Natural killer cell (primary cell): ENCODE measurements at places on chromosomes 16 and 17.
A peak's percentile ranks its signal among the peaks of the same experiment; 100 is the strongest.

- DNase-seq = no peak
Measured at GRCh38 chr16:85577899-85578598, 35.1 kb upstream of the GSE1 start.

DNA sequence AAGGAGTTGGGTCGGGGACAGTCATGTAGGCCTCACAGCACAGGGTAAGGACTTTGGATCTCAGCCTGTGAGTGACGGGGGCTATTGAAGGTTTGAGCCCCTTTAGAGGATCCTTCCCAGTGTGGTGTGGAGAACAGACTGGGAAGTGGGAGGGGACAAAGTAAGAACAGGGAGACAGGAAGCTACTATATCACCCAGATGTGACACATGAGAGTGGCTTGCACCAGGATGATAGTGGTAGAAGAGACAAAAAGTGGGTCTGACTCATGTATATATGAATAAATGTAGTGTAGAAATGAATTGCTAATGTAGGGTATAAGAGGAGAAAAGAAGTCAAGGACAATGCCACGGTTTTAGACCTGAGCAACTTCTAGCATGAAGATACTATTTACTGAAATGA is 4.5 kb downstream of the NUP93 start:
- no peak for DNase-seq

- DNase-seq = no peak
Measured at GRCh38 chr17:38609280-38610031, 3.7 kb upstream of the SRCIN1 start.

DNA sequence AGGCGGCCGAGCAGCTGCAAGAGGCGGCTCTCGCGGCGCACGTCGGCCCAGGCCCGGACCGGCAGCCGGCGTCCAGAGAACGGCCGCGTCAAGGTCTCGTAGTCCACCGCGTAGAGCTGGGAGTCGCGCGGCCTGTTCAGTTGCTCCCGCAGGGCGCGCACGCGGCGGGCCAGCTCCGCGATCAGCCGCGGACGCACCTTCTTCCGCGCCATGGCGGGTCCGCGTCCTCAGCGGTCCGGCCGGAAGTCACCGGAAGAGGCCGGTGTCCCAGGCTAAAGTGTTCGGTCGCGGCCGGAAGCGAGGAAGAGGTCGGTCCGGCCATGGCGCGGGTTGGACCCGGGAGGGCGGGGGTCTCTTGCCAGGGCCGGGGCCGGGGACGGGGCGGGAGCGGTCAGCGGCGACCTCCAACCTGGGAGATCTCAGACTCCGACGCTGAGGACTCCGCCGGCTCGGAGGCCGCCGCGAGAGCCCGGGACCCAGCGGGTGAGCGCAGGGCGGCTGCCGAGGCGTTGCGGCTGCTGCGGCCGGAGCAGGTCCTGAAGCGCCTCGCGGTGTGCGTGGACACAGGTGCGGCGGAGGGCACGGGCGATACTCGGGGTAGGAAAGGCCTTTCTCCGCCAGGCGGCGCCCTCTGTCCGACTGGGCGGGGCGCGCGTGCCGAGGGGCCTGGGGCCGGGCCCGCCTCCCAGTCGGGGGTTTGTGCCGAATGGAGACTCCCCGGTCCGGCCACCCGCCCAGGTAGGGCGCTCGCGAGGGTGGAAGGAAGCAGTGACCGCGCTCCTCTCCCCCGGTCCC is at the start of gene MRPS34:
MRPS34 (minus strand) TSS at position 227 of the 795 bp plus-strand sequence; CDS start at position 212, 15 bp downstream.
- DNase-seq = peak; percentile 89

GRCh38 chr16:83806036-83806435 is 1.7 kb upstream of the HSBP1 start:
- DNase-seq = no peak

GRCh38 chr17:79732804-79733691 is 2.3 kb downstream of the ENPP7 start:
- no peak for DNase-seq

- no peak for DNase-seq
Measured at GRCh38 chr17:50062293-50063243, 6.7 kb downstream of the ITGA3 start.

DNA sequence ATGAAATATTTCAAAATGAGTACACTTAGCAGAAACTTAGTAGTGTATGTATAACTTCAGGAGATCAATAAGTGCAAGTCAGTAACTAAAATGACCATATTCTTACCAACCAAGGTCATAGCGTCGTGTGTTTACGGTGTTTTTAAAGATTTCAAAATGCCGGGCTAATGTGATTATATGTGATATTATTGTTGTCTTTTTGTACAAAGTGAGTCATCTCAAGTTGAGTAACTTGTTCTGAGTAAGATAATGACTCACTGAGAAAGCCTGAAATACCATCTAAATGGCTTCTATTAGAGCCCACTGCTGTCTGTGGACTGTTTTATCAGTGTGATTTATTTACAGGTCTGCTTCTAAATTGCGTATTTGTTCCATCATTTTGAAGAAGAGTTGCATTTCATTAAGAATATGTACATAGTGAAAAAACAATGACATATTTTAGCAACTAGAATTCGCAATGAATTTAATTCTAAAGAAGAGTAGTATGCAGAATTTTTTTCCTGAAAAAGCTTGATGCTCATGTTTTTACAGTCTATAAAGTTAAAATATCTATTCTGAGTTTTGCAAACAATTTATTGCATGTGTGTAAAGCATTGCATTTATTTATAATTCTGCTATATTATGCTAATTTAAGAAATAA is 12.7 kb downstream of the KRT12 start:
- DNase-seq = no peak

DNA sequence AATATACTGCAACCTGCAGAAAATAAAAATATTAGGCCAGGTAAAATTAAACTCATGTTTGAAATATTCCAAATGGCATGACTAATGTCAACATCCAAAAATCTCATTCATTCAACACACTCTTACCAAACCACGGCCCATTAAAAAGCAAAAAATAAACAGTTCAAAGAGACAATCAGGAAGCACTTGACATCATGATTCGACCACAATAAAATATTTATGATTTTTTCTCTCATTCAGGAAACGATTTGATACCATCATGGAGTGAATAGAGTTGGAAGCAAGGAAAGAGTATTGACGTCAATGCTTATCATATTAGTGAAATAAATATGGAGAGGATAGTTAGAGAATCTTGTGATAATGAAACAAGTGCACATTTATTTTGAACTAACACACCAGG is 354.1 kb downstream of the KCNJ2 start:
- DNase-seq = no peak

DNA sequence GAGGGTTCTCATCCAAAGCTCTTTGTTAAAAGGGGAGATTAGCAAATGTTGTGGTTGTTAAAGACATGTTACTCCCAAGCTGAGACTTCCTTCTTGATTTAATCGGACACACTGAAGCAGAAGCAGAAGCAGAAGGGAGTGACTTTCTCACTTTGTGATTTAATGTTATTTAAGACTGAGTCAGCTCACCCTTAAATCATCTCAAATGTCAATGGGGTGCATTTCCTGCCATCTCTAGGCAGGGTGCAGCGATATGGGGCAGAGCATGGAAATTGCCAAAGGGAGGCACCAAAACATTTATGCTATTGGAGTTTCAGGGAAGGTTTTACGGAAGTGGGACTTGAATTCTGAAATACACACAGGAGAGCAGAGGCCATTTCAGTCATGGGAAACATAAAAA is 283.6 kb downstream of the ABCC12 start:
- no peak for DNase-seq

DNA sequence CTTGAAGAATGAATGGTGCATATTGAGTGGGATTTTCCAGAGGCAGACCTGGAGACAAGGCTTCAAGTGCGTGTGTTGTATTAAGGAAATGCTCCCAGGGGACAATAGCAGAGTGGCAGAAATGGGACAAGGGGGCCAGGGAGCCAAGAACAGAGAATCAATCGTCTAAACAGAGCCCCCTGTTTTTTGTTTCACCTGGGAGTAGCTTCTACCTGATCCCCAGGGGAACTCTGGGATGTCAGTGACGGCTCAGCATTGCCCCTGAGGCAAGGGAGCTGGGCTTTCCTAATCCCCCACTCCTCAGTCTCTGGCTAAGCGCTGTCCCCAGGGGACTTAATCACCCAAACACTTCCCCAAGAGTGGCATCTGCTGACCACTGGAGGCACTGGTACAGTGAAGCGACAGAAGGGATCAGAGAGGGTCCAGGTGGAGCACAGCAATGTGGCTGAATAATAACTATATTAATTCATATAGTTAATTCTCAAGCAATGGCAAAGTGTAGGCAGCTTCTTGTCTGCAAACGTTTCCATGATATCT is 35.7 kb upstream of the C16orf78 start:
- DNase-seq = no peak

- DNase-seq = no peak
Measured at GRCh38 chr16:54115558-54115957, 171.0 kb downstream of the IRX3 start.

DNA sequence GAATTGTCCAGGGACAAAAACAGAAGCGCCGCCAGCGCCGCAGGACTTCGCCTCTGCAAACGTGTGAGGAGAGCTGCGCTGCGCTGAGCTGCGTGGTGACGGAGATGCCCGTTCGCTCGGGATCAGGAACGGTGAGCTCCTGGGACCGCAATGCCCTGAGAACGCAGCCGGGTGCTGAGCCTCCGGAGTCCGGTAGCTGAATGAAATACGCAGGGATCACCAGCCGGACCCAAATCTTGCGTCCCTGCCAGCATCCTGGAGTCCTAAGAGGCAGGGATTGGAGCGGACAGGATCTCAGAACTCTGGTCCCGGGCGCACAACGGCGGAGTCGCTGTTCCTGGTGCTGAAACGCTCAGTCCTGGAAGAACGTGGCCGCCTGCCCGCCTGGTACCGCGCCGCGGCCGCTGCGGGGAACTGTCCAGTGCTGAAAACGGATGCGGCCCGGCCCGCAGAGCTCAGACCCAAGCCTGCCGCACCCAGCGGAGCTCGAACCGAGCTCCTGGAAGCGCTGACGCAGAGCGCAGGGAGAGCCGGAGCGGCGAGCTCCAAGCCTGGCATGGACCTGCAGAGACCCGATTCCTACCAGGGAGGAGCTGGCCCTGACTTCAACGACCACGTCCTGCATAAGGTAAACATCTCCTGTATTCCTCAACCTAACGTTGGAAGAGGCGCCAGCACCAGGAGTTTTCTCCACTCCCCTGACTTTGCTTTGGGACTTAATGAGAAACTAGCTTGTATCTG is 41.5 kb downstream of the CD300LF start:
- peak; percentile 77 for DNase-seq

DNA sequence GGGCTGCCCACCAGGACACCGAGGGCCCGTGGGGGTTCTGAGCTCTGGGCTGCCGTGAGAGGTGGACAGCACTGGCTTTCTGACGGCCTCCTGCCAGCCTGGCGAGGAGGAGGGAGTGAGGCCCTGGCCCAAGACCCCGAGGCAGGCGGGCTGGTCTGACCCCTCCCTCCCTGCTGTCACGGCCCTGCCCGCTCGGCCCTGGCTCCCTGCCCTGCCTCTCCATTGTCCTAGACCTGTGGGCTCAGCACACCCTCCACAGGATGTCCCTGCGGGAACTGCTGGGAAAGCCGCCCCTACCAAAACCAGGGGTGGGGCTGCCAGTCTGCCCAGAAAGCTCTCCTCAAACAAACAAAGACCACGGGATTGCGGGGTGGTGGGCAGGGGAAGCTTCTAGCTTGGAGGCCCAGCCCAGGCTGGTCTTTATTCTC is 20.7 kb downstream of the SPNS2 start:
- DNase-seq = no peak

GRCh38 chr17:72466199-72466598 is 345.4 kb downstream of the SOX9 start:
- DNase-seq = no peak

GRCh38 chr16:85738923-85739715 is 11.8 kb downstream of the C16orf74 start:
- no peak for DNase-seq

- DNase-seq = peak; percentile 23
Measured at GRCh38 chr17:42182927-42183734, 2.1 kb downstream of the HCRT start.

DNA sequence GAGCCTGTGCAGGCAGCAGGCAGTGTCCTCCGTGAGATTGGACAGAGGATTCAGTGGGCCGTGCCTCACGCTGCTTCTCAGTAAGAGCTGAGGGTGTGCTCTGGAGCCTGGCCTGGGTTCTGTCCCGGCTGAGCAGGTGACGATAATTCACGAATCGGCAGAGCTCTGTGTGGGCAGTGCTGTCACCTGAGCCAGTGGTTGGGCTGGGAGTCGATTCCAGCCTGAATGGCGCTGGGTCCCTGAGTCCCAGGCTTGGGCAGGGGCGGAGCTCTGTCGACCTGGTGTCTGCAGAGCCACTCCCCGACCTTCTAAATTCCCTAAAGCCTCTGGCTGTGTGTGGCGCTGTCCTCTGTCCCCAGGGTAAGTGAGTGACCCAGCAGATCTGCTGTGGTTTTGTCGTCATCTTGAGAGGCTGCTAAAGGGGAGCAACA is 8.4 kb downstream of the ACSF3 start:
- DNase-seq = no peak

- no peak for DNase-seq
Measured at GRCh38 chr16:72400257-72401083, 228.5 kb upstream of the PMFBP1 start.

- peak; percentile 57 for DNase-seq
Measured at GRCh38 chr16:17070882-17071592, 399.7 kb downstream of the XYLT1 start.

- no peak for DNase-seq
Measured at GRCh38 chr16:47571049-47571448, 109.9 kb downstream of the PHKB start.

- no peak for DNase-seq
Measured at GRCh38 chr16:15435216-15435864, 952 bp downstream of the BMERB1 start.

DNA sequence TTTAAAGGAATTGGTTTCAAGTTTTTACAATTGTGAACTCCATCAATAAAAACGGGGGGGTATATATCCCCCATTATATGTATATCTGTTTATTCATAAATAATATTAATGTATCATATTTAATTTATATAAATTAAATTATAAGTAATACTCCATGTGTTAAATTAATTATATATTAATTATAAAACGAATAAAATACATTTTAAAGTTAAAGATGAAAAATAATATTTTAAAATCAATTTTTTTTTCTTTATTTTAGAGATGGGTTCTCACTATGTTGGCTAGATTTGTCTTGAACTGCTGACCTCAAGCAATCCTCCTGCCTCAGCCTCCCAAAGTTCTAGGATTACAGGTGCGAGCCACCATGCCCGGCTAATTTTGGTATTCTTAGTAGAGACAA is 17.4 kb upstream of the PSMD11 start:
- no peak for DNase-seq

GRCh38 chr16:89582614-89583196 is 7.1 kb downstream of the CPNE7 start:
- DNase-seq = no peak

- DNase-seq = no peak
Measured at GRCh38 chr17:11779892-11780291, 181.6 kb downstream of the DNAH9 start.

DNA sequence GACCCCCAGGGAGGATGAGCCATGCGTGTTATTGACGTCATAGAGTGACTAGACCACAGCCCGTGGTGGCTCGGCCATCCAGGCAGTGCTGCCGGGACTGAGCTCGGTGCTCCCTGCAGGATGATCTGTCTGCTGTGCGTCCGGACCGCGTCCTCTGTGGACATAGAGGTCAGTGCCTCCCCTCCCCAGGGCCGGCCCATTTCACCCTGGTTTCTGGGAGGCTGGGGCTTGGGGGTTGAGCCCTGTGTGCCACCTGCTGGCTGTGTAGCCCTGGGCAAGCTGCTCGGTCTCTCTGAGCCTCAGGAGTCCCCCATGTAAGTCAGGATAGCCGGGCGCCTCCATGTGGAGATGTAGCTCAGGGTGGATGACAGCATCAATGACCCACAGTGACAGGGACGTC is 8.3 kb downstream of the TSC2 start:
- peak; percentile 18 for DNase-seq
